T-helper 1 cell (primary cell): ENCODE measurements at places on chromosomes 4 and X.

DNA sequence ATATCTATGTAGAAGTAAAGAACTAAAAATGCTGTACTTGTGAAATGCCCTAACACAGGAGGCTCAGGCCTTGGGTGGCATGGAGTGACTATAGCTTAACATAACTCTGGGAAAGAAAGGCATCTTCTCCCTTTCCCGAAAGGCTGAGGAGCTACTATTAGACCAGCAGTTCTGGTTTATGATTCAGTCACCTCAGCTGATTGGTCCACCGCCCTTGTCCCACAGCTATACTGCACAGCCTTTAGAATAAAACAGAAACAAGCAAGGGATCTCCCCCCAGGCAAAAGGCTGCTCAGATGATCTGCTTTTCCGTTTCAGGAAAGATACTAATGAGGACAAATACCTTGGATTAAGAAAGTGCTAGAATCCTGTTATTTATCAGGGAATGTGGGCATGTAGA is 171.3 kb downstream of the SNCA start:
- DNase-seq: no peak

DNA sequence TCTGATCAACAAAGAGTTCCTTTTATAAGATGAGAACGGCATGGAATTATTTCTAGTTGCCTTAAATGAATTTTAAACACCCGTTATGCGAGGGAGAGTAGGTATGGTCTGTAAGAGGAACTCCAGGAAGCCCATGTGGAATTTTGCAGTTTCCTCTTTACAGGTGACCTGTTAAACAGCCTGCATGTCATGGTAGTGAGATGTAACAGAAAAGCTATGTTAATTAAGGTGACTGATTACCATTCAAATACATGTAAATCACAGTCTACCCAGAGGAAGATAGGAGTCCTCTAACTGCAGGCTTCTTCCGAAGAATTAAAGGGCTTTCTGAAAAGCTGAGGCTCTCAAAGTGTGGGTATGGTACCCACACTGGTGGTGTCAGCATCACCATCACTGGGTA is 163.6 kb downstream of the CBR4 start:
- no peak for DNase-seq

DNA sequence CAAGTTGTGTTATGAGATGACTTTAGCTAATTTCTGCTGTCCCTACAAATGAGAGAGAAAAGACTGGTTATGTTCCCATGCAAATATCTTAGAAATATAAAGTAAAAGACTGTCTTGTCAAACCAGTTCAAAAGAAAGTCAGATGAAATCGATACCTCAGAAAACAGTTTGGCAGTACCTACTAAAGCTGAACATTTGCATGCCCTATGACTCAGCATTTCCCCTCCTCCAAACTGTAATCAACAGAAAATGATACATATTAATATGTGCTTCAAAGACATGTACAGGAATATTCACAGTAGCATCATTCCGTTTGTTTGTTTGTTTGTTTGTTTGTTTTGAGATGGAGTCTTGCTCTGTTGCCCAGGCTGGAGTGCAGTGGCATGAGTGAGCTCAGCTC is 90.3 kb downstream of the ARX start:
- no peak for DNase-seq

GRCh38 chr4:123037804-123038203 is 115.4 kb upstream of the NUDT6 start:
- no peak for DNase-seq

- DNase-seq: no peak
These were observed 24.0 kb downstream of the TET2 start for GRCh38 chr4:105170711-105171110.
